T1000 (cell line): ENCODE measurements at places on chromosomes 13 and 19.

GRCh38 chr13:100721885-100722512, 47.4 kb upstream of the TMTC4 start:
- DNase-seq, result no peak

DNA sequence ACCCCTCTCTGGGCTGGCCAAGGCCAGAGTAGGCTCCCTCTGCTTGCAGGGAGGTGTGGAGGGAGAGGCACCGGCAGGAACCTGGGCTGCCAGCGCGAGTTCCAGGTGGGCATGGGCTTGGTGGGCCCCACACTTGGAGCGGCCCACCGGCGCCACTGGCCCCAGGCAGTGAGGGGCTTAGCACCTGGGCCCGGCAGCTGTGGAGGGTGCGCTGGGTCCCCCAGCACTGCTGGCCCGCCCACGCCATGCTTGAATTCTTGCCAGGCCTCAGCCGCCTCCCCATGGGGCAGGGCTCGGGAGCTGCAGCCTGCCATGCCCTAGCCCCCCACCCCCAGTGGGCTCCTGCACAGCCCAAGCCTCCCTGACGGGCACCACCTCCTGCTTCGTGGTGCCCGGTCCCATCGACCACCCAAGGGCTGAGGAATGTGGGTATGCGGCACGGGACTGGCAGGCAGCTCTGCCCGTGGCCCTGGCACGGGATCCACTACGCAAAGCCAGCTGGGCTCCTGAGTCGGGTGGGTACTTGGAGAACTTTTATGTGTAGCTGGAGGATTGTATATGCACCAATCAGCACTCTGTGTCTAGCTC, 1648.0 kb downstream of the OLFM4 start:
- DNase-seq, result no peak

DNA sequence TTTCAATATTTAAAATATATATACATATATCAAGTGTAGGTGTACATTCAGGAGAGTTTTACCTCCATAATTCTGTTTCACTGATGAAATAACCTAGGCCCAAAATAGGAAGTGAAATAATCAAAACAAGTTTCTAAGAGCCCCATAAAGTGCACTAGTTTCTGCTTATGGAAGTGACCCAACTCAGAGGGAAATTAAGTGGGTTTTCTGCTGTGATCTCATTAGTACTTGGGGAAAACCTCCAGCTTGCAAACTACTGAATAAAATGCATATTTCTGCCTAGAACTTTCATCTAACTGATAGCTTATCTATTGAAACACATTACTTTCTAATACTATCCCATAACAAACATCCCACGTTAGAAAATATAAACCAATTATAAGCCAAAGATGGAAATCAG, 45.4 kb upstream of the MIR17HG start:
- DNase-seq, result no peak

GRCh38 chr13:110562036-110562597, 595 bp upstream of the RAB20 start:
- DNase-seq, result no peak

- DNase-seq, result no peak
Observed at GRCh38 chr13:46211116-46211482, 629 bp upstream of the LRRC63 start.

- DNase-seq, result no peak
Observed at GRCh38 chr13:47039106-47039505, 142.3 kb upstream of the HTR2A start.

- no peak for DNase-seq
Observed at GRCh38 chr19:45179072-45179891, 698 bp downstream of the BLOC1S3 start.

DNA sequence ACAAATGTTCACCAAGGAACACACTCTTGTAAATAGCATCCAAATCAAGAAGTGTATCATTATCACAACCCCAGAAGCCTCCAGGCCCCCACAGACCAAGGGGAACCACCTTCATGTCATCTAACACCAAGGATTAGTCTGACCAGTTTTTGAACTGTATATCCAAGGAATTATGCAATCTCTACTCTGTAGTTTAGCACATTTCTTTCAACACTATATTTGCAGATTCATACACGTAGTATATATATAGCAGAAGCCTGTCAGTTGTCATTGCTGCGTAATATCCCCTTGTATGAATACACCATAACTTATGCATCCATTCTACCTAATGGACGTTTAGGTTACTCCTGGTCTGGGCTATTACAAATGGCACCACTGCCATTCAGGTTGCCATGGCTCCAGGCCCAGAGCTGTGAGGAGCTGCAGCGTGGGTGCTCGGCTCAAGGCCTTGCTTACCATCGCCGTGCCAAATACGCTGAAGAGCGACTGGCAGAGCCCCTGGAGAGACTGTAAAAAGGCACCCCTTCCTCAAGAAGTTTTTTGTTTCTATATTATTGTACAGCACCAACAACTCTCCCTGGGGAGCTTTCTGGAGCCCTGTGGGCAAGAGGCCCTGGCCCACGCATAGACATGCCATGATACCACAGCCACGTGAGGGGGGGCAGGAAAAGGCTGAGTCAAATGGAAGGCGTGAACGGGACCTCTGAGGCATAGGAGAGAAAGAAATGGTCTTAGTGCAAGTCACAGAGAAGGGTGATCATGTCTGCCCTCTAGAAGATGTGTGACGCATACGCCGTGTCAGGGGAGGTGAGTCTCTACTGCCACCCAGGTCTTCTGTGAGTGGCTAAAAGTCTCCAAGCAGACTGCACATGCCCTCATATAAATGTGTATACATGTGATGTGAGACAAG, 10.8 kb downstream of the LATS2 start:
- no peak for DNase-seq

- no peak for DNase-seq
Observed at GRCh38 chr13:49410477-49410876, 33.4 kb downstream of the CAB39L start.

- no peak for DNase-seq
Observed at GRCh38 chr13:48304143-48304876, 759 bp downstream of the RB1 start.

GRCh38 chr19:14395710-14396336, 14.6 kb downstream of the ADGRE5 start:
- DNase-seq, result no peak

- no peak for DNase-seq
Observed at GRCh38 chr19:52823676-52824075, 2.2 kb upstream of the ZNF28 start.

GRCh38 chr13:104461049-104461448, 1394.8 kb upstream of the SLC10A2 start:
- DNase-seq, result no peak
